Islet precursor cell (in vitro differentiated cells): ENCODE measurements at places on chromosomes 2 and 18.

DNA sequence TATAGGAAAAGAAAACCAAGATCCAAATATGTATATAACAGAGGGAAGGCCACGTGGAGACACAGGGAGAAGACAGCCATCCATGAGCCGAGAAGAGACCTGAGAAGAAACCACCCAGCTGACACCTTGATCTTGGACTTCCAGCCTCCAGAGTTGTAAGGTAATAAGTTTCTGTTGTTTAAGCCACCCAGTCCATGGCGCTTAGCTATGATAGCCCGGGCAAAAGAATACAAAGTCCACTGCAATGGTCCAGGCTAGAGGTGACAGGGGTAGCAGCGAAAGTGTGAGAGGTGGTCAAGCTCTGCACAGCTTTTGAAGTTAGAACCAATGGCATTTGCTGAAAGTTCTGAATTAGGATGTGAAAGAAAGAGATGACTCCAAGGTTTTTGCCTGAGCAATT lies 2.8 kb downstream of the MYOM1 start:
- no peak for DNase-seq

- peak; percentile 45 for DNase-seq
Measured at GRCh38 chr18:12455496-12455895, 47.8 kb downstream of the PRELID3A start.

GRCh38 chr2:9638532-9638931 lies 7.7 kb upstream of the YWHAQ start:
- DNase-seq = peak; percentile 83

DNA sequence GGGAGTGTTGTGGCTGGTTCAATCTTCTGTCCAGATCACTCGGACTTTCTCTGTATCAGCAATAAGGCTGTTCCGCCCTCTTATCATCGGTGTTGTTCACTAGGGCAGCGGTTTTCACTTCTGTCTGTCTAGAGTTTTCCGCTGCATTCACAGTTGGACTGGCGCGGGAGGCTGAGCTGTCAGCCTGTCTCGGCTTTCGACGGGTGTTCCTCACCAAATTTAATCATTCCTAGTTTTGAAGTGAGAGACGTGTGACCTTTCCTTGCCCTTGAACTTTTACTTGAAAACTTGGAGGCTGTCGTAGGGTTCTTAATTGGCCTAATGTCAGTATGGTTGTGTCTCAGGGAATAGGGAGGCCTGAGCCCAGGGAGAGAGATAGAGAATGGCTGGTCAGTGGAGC lies 108.3 kb downstream of the NFATC1 start:
- DNase-seq = no peak

GRCh38 chr18:37396971-37397720 lies 168.5 kb downstream of the CELF4 start:
- no peak for DNase-seq

DNA sequence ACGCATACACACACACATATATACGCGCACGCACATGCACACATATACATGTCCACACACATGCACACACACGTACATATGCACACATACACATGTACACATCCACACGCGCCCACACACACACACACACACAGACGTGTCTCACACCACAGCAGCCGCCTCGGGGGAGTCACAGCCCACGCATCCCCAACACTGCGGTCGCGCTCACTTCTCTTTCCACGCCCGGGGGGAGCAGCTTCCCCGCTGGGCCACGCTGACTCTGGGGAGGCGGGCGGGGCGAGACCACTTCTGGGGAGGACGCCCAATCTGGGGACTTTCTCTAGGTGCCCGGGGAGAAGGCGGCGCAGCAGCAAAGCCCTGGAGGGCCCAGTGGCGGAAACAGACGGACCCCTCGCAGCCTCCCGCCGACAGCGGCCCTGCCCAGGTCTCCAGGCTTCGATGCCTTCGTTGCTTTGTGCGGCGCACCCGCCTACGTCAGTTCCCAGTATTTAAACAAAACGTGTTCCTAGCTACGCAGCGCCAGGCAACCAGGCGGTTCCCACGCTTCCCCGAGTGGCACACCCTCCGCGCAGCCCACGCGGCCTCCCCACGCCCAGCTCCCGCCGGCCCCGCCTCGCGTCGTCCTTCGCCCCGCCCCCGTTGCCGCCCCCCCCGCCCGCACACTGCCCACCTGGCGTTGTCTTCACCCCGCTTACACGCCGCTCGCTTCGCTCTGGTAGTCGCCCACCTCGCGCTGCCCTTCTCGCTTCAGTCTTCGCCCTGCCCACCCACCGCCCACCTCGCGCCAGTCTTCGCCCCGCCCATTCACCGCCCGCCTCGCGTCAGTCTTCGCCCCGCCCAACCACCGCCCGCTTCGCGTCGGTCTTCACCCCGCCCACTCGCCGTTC lies 810 bp upstream of the RBFA start:
- DNase-seq = peak; percentile 99
